ENCODE measurements at places on chromosomes 1 and 21. TPM values are rescaled to one million over a fixed set of nuclear protein-coding genes. Genes with fewer than 3 reads are reported as not detected.
A peak's percentile ranks its signal among the peaks of the same experiment; 100 is the strongest.

- H3K36me3 ChIP-seq = no peaks in the 10 kb centered on the region
- H3K4me3 ChIP-seq = no peak overlapping the region
- peak; percentile 78 for DNase-seq
- no peaks in the 10 kb centered on the region for H3K4me1 ChIP-seq
- no peak overlapping the region for H3K27ac ChIP-seq
Observed at GRCh38 chr1:166479052-166479631, 312.3 kb upstream of the FAM78B start.

- no peaks in the 10 kb centered on the region for H3K27me3 ChIP-seq
- no peaks in the 10 kb centered on the region for H3K36me3 ChIP-seq
- no peak for DNase-seq
- no peak overlapping the region for H3K27ac ChIP-seq
- no peak overlapping the region for H3K4me3 ChIP-seq
Observed at GRCh38 chr1:67534627-67535065, 104.4 kb upstream of the SERBP1 start.

DNA sequence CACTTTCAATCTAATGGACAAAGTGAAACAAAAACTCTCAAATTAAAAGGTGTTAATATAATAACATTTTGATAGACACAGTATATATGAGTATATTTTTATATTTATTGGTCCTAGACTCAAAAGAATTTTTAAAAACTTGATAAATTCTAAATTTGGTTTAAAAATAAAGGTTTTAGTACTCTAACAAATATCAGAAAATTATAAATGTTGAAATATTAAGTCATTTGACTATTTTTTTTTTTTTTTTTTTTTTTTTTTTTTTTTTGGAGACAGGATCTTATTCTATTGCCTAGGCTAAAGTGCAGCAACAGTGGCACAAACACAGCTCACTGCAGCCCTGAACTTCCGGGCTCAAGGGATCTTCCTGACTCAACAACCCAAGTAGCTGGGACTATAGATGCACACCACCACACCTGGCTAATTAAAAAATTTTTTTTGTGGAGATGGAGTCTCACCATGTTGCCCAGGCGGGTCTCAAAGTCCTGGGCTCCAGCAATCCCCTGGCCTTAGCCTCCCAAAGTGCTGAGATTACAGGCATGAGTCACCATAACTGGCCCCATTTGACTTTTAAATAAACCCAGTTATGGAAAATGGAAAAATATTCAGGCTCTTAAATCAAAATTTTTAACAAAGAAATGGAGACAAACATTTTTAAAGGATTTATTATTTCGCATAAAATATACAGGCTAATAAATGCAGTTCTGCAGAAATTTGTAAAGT lies 60.8 kb upstream of the RBM34 start:
- H3K4me3 ChIP-seq = no peak overlapping the region
- H3K36me3 ChIP-seq = peaks cover 13% of the 10 kb centered on the region
- H3K27me3 ChIP-seq = no peaks in the 10 kb centered on the region
- no peaks in the 10 kb centered on the region for H3K4me1 ChIP-seq
- DNase-seq = no peak
- no peak overlapping the region for H3K27ac ChIP-seq

GRCh38 chr1:19209439-19209989 lies 552 bp downstream of the UBR4 start:
- H3K36me3 ChIP-seq = no peaks in the 10 kb centered on the region
- H3K4me3 ChIP-seq = peak overlapping the region; percentile 90
- no peaks in the 10 kb centered on the region for H3K27me3 ChIP-seq
- H3K4me1 ChIP-seq = no peaks in the 10 kb centered on the region

DNA sequence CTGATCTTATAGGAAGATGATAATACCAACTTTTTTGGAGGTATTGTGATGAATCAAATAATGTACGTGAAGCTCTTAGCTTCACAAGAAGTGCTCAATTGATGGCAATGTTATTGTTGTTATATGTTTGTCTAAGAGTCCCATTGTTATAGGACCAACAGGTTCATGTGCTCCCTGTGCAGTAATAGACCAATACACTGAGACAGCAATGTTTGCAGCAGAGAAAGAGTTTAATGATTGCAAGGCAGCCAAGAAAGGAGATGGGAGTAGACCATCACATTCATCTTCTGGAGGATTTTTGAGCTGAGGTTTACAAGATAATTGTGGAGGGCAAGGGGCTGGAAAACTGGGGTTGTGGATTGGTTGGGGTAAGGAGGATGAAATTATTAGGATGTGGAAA lies 143.0 kb downstream of the CNIH3 start:
- H3K27me3 ChIP-seq = no peaks in the 10 kb centered on the region
- no peak overlapping the region for H3K27ac ChIP-seq
- no peak overlapping the region for H3K4me3 ChIP-seq
- no peaks in the 10 kb centered on the region for H3K4me1 ChIP-seq
- H3K36me3 ChIP-seq = no peaks in the 10 kb centered on the region

DNA sequence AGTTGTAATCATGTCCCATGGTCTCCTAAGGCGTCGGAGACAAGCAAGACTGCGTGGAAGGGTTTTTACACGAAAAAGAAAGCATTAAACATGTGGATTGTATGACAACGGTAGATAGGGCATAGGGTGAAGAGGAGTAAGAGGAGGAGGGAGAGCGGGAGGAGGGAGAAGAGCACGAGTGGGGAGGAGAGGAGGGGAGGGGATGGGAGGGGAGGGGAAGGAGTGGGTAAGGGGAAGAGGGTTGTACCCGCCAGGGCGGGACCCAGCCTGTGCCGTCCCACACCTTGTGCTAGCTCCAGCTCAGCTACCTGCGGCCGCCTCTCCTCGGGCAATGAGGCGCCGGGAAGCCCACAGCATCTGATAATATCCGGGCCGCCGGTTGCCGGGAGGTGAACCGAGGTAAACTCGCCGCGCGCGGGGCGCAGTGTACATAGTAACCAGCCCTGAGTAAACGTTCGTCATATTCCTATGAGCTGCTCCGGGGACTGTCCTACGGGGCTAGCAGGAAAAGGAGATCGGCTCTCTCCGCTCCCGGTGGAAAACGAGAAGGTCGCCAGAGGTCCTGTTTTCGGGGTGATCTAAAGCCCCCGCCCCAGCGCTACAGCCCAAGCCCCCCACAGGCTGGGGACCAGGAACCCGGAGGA lies 449 bp upstream of the RCAN3 start:
- H3K4me1 ChIP-seq = peaks cover 4% of the 10 kb centered on the region
- H3K4me3 ChIP-seq = peak overlapping the region; percentile 89
- H3K27ac ChIP-seq = no peak overlapping the region
- DNase-seq = no peak
- no peaks in the 10 kb centered on the region for H3K36me3 ChIP-seq

DNA sequence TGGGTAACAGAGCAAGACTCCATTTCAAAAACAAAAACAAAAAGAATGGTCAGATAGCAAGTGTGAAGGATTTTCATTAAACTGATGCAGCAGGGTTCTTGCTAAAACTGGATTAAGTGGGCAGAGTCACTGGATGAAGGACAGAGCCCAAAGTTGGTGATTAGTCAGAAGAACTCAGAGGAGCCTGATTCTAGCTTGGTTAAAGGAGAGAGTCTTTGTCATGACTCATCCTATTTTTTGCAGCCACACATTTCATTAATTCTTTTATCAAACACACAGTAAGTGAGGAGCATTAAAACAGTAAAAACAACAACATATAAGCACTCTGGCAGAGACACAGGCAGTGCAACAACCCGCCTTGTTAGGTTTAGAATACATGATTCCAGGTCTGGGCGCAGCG lies 56.0 kb upstream of the EDARADD start:
- no peak overlapping the region for H3K4me3 ChIP-seq
- H3K27me3 ChIP-seq = no peaks in the 10 kb centered on the region
- H3K36me3 ChIP-seq = no peaks in the 10 kb centered on the region

DNA sequence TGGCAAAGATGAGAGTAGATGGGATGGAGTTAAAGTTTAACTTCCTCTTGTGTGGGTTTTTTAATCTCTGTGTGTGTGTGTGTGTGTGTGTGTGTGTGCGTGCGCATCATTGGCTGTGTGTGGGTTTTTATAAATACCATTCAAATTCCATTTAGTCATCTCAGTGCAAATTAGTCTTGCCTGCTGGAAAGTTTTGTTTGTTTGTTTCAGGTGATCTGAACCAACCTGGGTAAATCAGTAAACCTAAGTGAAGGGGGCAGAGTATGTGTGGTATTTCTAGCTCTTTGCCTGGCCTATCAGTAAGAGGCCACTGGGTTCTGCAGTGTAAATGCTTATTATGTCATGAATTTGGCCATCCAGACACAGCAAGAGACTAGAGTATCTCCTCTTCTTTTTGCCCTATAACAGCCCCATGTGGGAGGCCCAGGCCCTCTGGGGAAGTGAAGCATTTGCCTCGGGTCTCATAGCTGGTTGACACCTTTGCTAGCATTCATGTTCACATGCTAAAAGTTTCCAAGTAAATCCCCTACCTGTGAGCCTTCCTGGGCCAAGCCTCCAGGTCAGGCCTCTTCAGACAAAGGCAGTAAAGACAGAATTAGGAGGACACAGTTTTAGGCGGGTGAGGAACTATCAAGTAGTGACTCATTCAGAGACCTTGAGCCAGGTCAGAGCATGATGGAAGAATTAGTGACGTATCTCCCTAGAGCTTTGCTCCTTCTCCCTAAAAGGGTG lies 14.7 kb downstream of the INTS3 start:
- peaks cover 44% of the 10 kb centered on the region for H3K36me3 ChIP-seq
- H3K27ac ChIP-seq = no peak overlapping the region
- no peak overlapping the region for H3K4me3 ChIP-seq
- no peak for DNase-seq
- H3K4me1 ChIP-seq = peaks cover 6% of the 10 kb centered on the region

GRCh38 chr1:29354511-29355098 lies 118.3 kb downstream of the PTPRU start:
- H3K27me3 ChIP-seq = no peaks in the 10 kb centered on the region
- DNase-seq = no peak
- no peaks in the 10 kb centered on the region for H3K4me1 ChIP-seq
- H3K27ac ChIP-seq = no peak overlapping the region
- no peaks in the 10 kb centered on the region for H3K36me3 ChIP-seq

GRCh38 chr1:181310560-181310959 lies 172.8 kb upstream of the CACNA1E start:
- no peaks in the 10 kb centered on the region for H3K27me3 ChIP-seq
- no peak for DNase-seq
- 0 out of 2 replicates have a peak, but pooled peaks cover 2% of the 10 kb centered on the region for H3K4me1 ChIP-seq
- H3K36me3 ChIP-seq = no peaks in the 10 kb centered on the region
- H3K27ac ChIP-seq = no peak overlapping the region

DNA sequence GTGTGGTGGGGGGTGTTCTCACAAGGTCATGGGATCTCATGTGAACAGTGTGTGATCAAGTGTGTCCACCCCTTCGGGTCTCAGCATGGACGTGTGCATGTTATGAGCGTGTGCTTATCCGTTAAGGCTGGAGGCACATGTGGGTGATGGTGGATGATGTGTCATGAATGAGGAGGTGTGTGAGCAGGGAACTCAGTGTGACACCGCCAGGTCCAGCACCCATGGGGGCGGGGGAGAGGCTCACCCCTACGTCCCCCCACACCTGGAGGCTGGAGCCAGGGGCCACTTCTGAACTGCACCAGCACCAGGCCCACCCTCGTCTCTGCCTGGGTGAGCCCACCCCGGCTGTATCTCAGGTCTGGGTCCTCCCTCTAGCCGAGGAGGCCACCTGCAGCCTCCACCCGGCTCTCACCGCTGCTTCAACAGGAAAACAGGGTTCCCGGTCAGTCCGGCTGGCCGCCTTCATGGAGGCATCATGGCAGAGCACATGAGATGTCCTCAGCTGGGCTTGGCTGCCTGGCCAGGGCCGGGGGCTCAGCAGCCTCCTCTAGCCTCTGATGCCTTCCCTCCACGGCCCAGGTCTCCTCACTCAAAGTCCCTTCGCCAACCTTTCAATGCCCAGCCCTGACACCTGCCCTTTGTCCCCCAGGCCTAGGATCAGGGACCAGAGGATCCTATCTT lies 34.2 kb upstream of the C1QA start:
- no peak for DNase-seq
- H3K36me3 ChIP-seq = no peaks in the 10 kb centered on the region
- no peak overlapping the region for H3K4me3 ChIP-seq
- H3K27me3 ChIP-seq = 0 out of 2 replicates have a peak, but pooled peaks cover 7% of the 10 kb centered on the region

- no peak overlapping the region for H3K27ac ChIP-seq
- H3K4me3 ChIP-seq = no peak overlapping the region
- no peak for DNase-seq
Observed at GRCh38 chr1:236904892-236905741, 99.1 kb downstream of the MT1HL1 start.

DNA sequence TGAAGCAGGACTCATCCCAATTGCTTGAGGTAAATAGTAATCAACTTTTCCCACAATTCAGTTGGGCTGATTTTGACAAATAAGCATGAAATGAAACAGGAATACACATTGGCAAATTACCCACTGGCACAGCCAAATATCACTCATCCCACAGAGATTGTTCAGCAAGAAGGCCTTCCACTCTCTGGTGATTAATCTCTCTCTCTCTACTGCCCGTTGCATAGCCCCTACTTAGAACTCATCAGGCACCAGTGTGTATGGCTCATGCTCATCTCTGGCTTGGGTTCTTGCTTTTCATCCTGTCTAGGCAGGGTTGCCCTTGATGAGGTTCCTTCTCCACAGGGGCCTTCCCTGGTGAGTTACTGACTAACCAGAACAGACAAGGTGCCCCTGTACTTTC lies 1.1 kb downstream of the BSDC1 start:
- H3K36me3 ChIP-seq = peaks cover 12% of the 10 kb centered on the region
- no peaks in the 10 kb centered on the region for H3K27me3 ChIP-seq
- H3K4me1 ChIP-seq = peaks cover 6% of the 10 kb centered on the region
- peak overlapping the region; percentile 100 for H3K4me3 ChIP-seq
- no peak for DNase-seq

DNA sequence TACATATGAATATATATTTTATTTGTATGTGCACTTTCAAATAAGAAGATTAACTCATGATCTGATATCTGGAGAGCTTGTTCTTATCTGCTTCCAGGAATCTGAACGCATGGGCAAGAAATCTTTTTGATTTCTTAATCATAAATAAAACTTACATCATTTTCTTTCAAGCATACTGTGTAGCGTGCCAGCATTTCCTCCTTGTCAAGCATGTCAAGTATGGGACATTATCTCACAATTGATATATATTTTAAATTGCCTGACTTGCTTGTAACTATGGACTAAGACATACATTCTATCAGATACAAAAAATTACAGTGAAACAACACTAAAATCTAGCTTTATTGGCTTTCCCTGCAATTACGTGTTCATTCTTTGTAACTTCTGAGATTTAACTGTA lies 1128.2 kb downstream of the PLA2G4A start:
- no peaks in the 10 kb centered on the region for H3K36me3 ChIP-seq
- no peak for DNase-seq
- no peaks in the 10 kb centered on the region for H3K4me1 ChIP-seq
- no peak overlapping the region for H3K27ac ChIP-seq

The PLPPR4 gene
- polyA plus RNA-seq = 0.74 TPM

The MACO1 gene
- 3.5 TPM for polyA plus RNA-seq

The GNG4 gene
- 95.5 TPM for polyA plus RNA-seq

The GBP2 gene
- not detected for polyA plus RNA-seq

The IVL gene
- not detected for polyA plus RNA-seq

The GMEB1 gene
- 10.9 TPM for polyA plus RNA-seq

Data from H1 (cell line).